ENCODE measurements at places on chromosomes 7 and 10.

- DNase-seq = no peak
Measured at GRCh38 chr10:114458955-114459354, 54.7 kb upstream of the AFAP1L2 start.

DNA sequence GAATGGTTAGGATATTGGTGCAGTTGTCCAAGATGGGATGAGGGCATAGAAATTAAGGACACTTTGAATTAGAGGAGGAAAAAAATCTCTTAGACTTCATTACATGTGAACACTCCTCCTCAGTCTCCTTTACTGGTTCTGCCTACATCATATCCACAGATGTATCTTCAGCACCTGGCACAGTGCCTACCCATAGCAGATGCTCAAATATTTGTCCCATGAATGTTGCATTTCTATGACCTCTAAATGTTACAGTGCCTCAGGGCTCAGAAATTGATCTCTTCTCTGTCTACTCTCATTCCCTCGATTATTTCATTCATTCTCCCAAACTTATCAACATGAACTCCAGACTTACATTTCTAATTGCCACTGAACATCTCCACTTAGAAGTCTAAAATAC, 17.1 kb downstream of the CNNM1 start:
- no peak for DNase-seq

DNA sequence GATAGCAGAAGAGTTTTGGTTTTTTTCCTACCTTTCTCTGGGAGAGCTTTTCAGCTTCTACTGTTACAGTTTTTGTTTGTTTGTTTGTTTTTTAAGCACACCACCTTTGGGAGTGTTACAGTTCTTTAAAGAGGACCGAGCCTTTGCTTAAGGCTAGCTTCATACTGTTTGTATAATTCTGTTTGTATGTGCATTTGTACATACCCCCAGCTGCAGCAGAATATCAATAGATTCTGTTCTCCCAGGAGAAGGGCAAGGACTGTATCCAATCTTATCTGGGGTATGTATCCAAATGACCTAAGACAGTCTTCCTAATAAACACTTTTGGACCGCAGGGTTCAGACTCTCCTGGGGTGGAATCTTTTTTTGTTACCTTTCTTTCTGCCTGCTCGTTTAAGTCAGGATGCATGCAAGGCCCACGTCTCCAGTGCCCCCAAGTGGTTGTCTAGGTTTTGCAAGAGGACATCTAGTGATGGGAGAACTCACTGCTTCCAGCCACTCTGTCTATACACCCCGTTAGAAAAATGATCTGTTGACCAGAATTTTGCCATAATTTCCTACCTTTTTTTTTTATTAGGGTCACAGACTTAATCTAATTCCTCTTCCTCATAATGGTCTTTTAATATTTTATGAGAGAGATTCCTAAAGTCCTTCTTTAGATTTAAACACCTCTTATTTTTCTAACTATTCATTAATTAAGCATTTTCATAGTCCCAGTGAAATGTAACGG, 23.9 kb downstream of the NRF1 start:
- no peak for DNase-seq

DNA sequence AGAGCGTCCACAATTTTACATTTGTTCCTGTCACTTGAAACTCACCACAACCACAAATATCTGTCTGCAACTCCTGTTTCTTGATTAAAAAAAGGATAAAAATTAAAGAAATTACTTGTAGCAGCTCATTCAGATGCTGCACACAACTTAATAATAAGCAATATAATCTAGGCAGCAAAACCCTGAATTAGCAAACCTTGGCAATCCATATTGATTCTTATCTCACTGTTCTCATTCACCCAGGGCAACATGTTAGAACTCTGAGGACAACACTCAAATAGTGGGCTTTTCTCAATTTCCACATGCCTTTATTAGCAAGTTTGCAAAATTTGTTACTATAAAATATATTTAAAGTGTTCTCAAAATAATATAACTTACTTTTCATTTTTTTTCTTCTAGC, 38.9 kb downstream of the BAZ1B start:
- no peak for DNase-seq

- DNase-seq = no peak
Measured at GRCh38 chr10:79453392-79453791, 8.0 kb upstream of the ZCCHC24 start.

GRCh38 chr7:5143935-5144903, 45.8 kb upstream of the WIPI2 start:
- peak; percentile 57 for DNase-seq

DNA sequence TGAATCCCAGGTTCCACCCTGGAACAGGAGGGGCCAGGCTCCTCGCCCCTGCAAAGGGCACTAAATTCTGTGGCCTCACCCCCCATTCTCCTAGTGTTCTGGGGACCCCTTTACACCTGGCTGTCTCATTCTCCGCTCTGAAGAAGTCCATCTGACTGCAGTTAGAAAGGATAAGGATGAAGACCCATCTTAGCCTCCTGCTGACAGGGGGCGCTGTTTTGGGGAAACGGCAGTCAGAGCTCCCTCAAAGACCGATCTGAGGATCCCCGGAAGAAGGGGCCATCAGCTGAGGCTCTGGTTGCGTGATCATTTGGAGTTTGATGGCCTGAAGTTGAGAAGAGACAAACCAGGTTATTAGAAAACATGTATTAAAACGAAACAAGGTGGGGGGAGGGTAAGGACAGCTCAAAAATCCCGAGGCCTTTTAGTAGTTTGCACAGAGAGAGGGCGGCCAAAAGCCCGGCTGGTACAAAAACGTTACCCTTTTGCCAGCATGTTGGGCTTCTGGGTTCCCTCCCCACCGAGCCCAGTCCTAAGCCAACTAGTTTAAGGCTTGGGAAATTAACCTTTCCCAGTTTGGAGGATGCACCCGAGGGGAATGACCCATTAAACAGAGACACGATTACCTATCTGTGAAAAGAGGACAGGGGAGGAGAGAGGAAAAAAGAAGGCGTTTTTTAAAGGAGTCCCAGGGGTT, 102.8 kb downstream of the CHN2 start:
- DNase-seq = no peak

- DNase-seq = no peak
Measured at GRCh38 chr7:117152213-117153007, 170.4 kb downstream of the WNT2 start.

DNA sequence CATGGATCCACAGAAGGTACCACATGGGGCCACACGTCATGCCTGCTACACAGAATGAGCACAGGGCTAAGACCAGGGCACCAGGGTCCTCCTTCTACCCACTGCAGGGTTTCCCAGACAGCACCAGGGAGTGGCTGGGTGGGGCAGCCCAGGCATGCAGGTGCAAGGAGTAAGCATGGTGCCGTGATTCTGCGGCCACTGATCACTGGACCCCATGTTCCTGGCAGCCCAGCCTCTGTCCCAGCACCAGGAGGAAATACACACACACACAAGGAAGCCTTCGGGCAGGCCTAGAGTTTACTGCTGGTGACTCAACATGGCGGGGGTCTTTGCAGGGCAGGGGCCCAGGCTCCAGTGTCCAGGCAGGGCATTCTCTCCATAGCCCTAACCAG, 13.9 kb downstream of the ATP6V1F start:
- DNase-seq = no peak

DNA sequence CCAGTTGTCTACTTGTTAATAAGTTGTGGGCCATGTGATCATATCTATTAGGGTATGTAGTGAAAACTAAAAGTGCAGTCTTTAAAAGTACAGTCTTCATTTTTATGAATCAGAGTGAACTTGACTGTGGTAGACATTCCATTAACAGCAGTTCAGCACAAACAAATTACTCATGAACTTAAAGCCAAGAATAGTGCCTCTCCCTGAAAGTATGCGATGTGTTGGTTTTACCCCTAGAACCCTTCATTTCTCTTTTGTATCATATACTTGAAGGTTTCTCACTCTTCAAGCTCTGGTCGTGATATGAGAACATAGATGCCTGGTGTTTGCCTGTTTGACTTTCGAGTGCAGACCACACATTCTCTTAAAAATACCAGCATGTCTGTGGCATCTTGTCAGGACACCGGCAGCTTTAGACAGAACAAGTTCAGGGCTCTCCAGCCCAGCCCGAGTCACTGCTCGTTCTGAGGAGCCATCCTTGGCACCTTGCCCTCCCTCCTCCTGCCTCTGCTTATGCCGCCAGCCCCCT, 159.3 kb downstream of the LCOR start:
- no peak for DNase-seq

GRCh38 chr7:12785473-12785872, 98.0 kb downstream of the ARL4A start:
- no peak for DNase-seq

DNA sequence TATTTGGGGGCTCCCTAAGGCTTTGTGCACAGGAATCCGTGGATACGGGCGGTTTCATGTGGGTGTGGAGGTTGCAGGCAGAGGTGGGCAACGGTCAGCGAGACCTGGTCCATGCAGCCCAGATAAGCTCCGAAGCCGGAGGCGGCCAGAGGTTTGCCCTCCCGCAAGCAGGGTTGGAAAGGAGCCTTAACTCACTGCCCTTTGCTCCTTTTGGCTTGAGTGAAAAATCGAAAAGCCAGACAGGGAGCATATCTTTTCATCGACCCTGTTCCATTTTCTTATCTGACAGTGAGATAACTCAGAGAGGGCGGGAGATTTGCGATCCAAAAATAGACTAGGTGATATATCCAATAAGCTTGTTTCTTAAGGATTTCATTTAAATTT, 1.5 kb downstream of the GRM3 start:
- DNase-seq = no peak

- no peak for DNase-seq
Measured at GRCh38 chr7:140778975-140779374, 82.5 kb downstream of the NDUFB2 start.
